ENCODE measurements at places on chromosomes 6 and 20. TPM values are rescaled to one million over a fixed set of nuclear protein-coding genes. Genes with fewer than 3 reads are reported as not detected.

Gene AHCY
- 27.3 TPM for polyA plus RNA-seq

Gene ISM1
- 0.13 TPM for polyA plus RNA-seq

Gene GSTA4
- polyA plus RNA-seq: 4.1 TPM

Gene NR2E1
- polyA plus RNA-seq: not detected

Gene SH3BGRL2
- 0.46 TPM for polyA plus RNA-seq

Gene SLCO4A1
- polyA plus RNA-seq: 3.4 TPM

Gene FOXS1
- polyA plus RNA-seq: not detected

Measured in IgD-negative memory B cell (primary cell).